ENCODE measurements at places on chromosomes 2 and 18. TPM values are rescaled to one million over a fixed set of nuclear protein-coding genes. Genes with fewer than 3 reads are reported as not detected.

Gene ARHGAP28
- total RNA-seq, result 10.5 TPM

Gene FTCDNL1
- total RNA-seq, result 1.00 TPM

Gene CEBPZOS
- total RNA-seq, result 9.1 TPM

Gene PLCL1
- total RNA-seq, result 1.1 TPM

Gene CNNM4
- 2.1 TPM for total RNA-seq

Gene TSGA10
- 3.4 TPM for total RNA-seq

Gene TNS1
- total RNA-seq, result 74.4 TPM

Gene REEP1
- not detected for total RNA-seq

Gene SLC23A3
- total RNA-seq, result 2.4 TPM

Gene PSTPIP2
- 5.7 TPM for total RNA-seq

Gene GKN2
- not detected for total RNA-seq

Gene GAD1
- total RNA-seq, result 0.28 TPM

Gene C1GALT1C1L
- 0.57 TPM for total RNA-seq

Gene TRIM43
- total RNA-seq, result not detected

Gene CNRIP1
- 28.4 TPM for total RNA-seq

Gene EVX2
- total RNA-seq, result under 0.01 TPM

Gene LRP2
- total RNA-seq, result not detected

Gene FSHR
- not detected for total RNA-seq

Gene GKN1
- not detected for total RNA-seq

Gene ABCB11
- not detected for total RNA-seq

Gene GALR1
- total RNA-seq, result not detected

Gene SERPINB2
- total RNA-seq, result 0.74 TPM

Gene MPHOSPH10
- 18.1 TPM for total RNA-seq

Gene TMEM247
- total RNA-seq, result not detected

Gene B3GNT2
- 15.9 TPM for total RNA-seq

Gene DHX57
- 21.6 TPM for total RNA-seq

Gene UGT1A3
- not detected for total RNA-seq

Gene EHD3
- 15.0 TPM for total RNA-seq

Gene PTCD3
- total RNA-seq, result 72.7 TPM

Gene TBC1D8
- 18.9 TPM for total RNA-seq

Gene NGEF
- total RNA-seq, result 0.74 TPM

Gene MZT2B
- 204 TPM for total RNA-seq

Gene DSG3
- total RNA-seq, result 0.28 TPM

Gene ALPI
- not detected for total RNA-seq

Gene HOXD1
- total RNA-seq, result not detected

Gene SULT1C3
- total RNA-seq, result not detected

Gene HADHB
- 108 TPM for total RNA-seq

Gene AOX1
- total RNA-seq, result 23.2 TPM

Gene ACMSD
- under 0.01 TPM for total RNA-seq

Gene XDH
- not detected for total RNA-seq

Gene ZNF804A
- 2.0 TPM for total RNA-seq

Gene CD207
- total RNA-seq, result not detected

Gene POTEJ
- total RNA-seq, result not detected

Gene FNDC4
- 11.9 TPM for total RNA-seq

Gene GRP
- total RNA-seq, result not detected

Gene RABL2A
- 7.7 TPM for total RNA-seq

Gene PTPRN
- total RNA-seq, result 57.0 TPM

Gene CELF4
- not detected for total RNA-seq

Gene LYG2
- not detected for total RNA-seq

Gene DTNA
- total RNA-seq, result 11.7 TPM

Gene CDK5R2
- not detected for total RNA-seq

Gene ANTXR1
- total RNA-seq, result 262 TPM

Gene ITGB6
- not detected for total RNA-seq

All from smooth muscle cell of bladder (primary cell).